ENCODE measurements at places on chromosomes 6 and 20.

DNA sequence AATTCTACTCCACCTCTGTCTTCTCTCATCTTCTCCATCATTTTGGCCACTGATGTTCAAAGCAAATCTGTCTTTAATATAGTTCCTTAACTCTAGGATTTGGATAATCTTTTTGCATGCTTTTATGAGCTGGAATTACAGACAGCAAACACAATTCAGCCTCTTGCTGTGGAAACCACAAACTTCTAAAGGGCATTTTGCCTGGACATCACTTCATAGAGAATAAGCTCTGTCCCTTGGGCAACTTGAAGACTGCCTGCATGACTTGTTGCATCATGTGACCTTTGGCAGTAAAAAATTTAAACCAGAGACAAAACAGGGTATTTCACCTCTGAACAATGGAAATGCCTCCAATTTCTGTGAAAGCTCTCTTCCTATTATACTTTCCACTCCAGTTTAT is 74.1 kb upstream of the HDDC2 start:
- no peak for DNase-seq

- no peak for DNase-seq
Observed at GRCh38 chr20:19765266-19765665, 7.2 kb downstream of the RIN2 start.

DNA sequence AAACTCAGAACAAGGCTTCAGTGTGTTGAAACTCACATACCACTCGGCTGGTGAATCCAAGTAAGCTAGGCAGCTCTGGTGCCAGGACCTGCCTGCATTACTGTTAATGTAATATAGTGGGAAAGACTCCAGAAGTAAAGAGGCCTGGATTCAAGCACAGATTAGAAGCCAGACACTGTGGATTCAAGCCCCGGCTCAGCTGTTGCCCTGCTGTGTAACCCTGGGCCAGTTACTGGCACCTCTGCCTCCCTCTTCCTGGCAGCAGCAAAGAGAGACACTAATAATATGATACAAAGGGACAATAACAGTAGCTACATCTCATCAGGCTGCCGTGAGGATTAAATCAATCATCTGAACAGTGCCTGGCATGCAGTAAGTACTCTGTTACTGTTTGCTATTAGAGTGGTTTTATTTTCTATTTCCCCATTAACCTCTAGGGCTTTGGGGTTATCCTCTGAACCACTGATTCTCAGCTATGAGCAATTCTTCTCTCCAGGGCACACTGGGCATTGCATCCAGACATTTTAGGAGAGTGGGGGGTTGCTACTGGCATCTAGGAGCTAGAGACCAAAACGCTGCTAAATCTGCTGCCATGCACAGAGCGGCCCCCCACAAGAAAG is 92.9 kb downstream of the ZMYND8 start:
- no peak for DNase-seq

DNA sequence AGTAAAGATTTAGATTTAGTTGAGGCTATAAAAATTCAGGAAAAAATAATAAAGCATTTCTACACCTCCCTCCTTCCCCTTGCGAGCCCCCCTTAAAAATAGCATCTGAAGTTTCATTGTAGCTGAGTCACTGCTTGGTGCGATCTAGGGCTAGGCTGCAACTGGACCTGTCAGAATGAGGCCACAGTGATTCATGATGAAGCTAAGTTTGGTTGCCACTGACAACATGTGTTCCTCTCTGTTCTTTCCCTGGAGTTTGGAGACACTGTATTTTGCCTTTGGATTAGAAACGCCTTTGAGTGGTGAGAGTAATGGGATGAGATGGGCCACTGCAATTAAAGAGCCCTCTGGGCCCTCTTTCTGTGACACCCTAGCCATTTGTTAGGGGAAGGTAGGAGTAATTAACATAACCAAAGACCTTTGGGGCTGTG is 334.1 kb downstream of the NRN1 start:
- no peak for DNase-seq
